ENCODE measurements at places on chromosomes 1 and 21.

DNA sequence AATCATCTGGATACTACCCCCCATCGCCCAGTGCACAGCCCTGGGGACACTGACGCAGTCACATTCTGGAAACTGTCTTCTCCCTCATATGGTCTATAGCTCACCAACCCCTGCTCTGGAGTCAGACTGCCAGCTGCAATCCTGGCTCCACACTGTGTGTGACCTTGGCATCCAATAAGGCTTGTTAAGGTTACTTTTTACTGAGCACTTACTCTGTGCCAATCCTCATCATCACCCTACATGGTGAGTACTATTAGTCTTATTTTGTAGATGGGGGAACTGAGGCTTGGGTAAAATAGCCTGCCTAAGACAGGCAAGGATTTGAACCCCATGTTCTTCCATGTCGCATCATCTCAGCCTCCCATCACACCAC is 34.9 kb downstream of the AHDC1 start:
- no peak for DNase-seq

DNA sequence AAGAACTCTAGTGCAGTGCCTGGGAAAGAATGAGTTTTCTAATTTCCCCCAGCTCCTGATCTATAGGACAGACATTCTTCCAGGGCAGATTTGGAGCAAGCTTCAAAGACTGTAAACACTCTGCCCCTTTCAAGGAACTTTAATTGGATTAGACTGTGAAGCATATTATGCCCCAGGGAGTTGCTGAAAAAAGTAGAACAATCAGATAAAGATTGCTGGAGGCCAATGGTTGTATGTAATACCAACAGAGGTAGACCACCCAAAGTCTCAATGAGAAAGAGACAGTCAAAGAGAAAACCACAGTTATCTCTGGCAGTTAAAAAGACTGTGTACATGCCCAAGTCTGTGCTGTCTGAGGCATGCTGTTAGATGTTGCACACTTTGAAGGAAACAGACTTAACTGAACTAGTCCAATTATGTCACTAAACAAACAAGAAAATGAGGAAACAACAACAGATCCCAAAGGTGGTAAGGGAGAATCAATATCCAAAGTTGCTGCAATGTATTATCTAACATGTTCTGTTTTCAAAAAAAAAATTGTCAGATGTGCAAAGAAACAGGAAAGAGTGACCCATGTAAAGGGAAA is 24.4 kb downstream of the C4BPA start:
- no peak for DNase-seq

DNA sequence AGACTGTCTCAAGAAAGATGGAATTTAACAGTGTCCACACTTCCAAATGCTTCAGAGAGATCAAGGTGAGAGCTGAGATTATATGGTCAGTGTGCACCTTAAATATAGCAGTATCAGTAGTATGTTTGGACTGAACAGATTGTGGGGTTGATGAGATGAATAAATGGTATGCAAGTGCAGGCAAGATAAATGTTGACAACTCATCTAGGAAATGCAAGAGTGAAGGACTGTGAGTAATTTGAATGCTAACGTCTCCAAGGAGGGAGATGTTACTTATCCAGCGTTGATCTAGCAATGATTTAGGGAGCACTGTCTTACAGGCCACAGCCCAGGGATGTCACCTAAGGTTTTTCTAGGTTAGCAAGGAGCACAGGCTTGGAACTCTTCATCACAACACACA is 170.7 kb upstream of the GALNT2 start:
- no peak for DNase-seq

- no peak for DNase-seq
Measured at GRCh38 chr1:214213136-214213535, 67.8 kb upstream of the SMYD2 start.

- no peak for DNase-seq
Measured at GRCh38 chr1:32215629-32216480, 6.3 kb downstream of the TMEM234 start.

- no peak for DNase-seq
Measured at GRCh38 chr1:178077917-178078316, 16.0 kb upstream of the RASAL2 start.

- DNase-seq, result no peak
Measured at GRCh38 chr1:75124510-75124909, 9.7 kb upstream of the LHX8 start.

- DNase-seq, result no peak
Measured at GRCh38 chr1:47931395-47931794, 65.8 kb downstream of the TRABD2B start.

- no peak for DNase-seq
Measured at GRCh38 chr1:116824631-116825206, 70.5 kb downstream of the CD2 start.

DNA sequence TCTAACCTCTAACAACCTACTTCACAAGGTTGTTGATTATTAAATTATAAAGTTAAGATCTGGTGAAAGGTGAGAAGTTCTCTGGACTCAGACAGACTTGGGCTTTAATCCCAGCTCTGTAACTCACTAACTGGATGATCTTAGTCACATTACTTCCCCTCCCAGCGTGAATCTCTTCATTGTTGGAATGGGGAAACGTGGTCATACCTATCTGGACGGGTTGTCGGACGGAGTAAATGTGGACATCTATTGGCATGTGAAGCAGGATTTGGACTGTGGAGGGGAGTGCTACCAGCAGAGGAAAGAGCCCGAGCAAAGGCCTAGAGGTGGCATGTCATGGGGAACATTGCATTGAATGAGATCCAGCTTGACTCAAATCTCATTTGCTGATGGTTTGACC is 45.1 kb upstream of the RPL11 start:
- no peak for DNase-seq

GRCh38 chr1:5331101-5331500 is 661.1 kb downstream of the NPHP4 start:
- no peak for DNase-seq

DNA sequence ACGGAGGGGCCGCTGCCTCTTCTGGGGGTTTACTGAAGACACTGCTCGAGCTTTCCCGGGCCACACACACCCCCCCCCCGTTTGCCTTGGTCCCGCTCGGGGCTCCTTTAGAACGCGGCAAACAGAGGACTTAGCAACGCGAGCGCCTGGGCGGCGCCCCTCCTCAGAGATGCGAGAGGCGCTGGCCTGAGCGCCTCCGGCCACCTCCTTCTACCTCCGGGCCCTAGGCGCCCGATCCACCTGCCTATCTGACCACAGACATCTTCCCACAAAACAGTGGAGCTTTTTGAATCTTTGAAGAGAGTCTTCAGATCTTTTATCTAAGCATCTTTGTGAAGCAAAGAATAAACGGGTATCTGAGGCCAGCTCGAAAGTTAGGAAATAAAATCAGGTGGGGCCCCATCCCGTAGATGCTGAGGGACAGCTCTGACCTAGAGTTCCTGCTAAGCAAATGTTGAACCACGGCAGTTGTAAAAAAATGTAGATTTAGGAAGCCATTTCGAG is 436 bp upstream of the TTLL7 start:
- peak; percentile 40 for DNase-seq

DNA sequence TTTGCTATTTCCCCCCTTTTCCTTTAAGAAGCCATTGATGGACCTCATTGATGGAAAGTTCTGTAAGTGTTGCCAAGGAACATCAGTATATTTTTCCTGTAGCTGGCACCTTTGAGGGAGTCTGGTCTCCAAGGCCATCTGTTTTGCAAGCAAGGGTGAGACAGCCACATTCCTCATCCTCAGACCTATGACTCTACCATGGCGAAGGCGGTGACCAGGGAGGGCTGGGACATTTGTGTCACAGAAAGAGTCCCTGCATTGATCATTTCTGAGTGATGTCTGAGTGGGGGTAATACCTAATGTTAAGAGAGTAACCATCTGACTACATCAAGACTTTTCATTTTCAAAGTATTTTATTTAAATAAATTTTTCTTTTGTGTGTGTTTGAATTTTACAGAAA is 35.4 kb downstream of the KIAA0040 start:
- DNase-seq, result no peak

GRCh38 chr21:45105906-45106485 is 31.6 kb downstream of the ADARB1 start:
- peak; percentile 59 for DNase-seq

- no peak for DNase-seq
Measured at GRCh38 chr1:58119971-58120370, 426.6 kb downstream of the OMA1 start.

- DNase-seq, result no peak
Measured at GRCh38 chr1:211543025-211543424, 35.9 kb downstream of the SLC30A1 start.

DNA sequence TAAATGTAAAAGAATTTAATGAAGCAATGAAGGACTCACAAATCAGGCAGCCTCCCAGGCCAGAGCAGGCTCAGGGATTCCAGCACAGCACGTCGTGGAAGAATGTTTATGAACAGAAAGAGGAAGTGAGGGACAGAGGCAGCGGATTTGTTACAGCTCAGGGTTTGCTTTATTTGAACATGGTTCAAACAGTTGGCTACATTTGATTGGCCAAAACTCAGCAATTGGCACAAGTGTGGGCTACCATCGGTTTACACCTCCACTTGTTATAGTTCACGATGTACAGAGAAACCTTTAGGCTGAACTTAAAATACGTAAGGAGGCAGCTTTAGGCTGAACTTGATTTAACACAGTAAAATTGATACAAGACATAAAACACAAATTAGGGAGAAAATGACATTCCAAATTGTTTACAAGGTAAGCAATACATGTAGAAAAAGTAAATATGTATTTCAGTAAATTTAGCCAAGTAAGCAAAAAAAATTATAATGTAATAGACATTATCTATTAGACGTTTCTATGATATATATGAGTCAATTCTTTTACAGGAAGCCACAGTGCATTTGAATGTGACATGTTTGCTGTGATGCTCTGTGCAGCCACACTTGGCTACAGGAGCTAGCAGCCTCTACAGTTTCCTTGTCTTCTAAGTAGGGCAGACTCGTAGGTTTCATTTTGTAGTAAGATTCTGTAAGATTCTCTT is 126.5 kb downstream of the ADSS2 start:
- DNase-seq, result no peak

- no peak for DNase-seq
Measured at GRCh38 chr21:25518491-25518911, 88.8 kb downstream of the MRPL39 start.

DNA sequence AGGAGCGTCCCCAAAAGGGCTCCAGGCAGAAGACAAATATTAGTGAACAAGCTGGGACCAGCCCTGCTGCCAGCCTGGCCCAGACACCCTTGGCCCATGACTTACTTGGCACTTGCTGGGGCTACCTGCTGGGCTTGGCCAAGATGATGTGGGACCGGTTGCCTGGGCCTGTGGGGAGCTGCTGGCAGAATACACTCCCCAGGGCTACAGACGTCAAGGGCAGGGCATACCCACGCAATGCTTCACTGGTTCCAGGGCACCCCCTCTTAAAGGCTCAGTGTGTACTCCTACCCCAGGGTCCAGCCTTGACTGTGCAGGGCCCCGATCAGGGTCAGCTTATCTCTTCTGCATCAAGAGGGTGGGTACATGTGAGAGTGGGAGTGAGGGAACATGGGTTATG is 106.5 kb upstream of the SLC2A1 start:
- no peak for DNase-seq
